ENCODE measurements at places on chromosomes 13 and 19.

DNA sequence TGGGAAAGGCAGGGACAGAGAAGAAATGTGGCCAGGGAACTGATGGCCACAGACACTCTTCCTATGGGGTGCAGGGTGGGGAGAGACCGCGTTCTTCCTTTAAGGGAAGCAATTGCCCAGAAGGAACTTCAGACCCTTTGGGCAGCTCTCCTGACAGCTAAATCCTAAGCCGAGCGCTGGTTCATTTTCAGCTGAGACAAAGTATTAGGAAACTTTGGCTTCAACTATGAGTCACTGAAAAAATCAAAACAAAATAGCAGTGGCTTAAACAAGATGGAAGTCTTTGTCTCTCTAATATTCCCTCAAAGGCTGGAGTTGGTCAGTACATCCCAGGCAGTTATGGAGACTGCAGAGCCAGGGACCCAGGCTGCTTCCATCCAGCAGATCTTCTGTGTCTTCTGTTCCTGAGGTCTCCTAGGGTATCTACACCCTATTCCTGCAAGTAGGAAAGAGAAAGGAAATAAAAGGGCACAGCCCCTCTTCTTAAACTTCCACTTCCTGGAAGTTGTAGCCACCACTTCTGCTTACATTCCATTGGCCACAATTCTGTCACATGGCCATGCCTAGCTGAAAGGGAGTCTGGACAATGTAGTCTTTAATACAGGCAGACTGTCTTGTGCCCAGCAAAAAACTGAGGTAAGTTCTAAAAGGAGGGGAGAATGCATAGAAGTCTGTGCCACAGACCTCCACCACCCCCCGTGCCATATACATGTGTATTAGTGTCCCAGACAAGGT is 163.5 kb downstream of the KATNAL1 start:
- DNase-seq, result no peak

DNA sequence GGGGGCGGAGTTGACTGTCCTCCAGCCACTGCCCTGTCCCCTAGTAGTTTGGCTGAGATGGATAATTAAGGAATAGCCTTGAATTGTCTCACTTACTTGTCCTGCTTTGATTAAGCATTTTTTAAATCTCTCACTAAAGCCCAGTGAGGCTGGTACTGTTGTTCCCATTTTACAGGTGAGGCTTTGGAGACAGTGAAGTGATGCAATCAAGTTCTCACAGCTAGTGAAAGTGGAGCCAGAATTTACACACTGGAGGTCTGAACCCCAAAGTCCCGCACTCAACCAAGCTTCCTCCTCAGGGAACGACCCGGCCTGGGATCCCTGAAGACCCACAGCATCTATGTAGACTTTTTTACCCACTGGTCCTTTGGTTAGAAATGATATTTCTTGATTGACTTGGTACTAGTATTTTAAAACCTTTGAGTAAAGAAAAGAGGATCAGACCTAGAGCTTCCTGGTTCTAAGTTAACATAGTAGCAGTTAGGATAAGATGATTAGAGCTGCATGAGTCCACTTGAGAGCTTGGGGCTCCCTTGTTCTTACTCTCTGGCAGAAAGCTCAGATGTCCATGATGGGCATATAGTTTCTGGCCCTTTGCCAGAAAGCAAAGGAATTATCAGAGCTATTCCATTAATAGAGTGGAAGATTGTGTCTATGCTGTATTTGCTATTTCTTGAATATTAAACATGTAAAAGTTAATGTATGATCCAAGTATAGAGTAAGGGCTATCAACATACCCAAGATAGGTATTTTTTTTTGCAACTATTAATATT is 154.3 kb downstream of the LMO7 start:
- no peak for DNase-seq

- no peak for DNase-seq
These were observed 38.1 kb upstream of the ZNF766 start for GRCh38 chr19:52231154-52231910.

DNA sequence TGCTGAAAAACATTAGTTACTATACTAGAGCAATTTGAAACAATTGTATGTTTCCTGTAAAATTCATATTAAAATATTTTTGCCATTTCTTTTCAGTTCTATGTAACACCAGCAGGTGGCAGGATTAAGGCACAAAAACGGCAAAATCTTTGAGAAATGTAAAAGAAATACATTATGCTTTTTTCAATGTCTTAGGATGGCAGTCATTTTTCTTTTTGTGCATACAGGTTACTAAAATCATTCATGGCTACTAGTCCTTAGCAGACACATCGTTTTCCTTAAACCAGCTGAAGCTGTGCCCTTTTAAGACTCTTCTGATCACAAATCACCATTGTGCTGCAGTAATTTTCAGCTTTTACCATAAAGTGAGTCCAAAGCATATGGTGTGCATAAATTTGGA is 800.7 kb upstream of the SLITRK5 start:
- DNase-seq, result no peak

- DNase-seq, result no peak
These were observed 16.0 kb downstream of the TMEM272 start for GRCh38 chr13:51828730-51829567.

- DNase-seq, result no peak
These were observed 37.0 kb upstream of the FLT1 start for GRCh38 chr13:28531845-28532387.

DNA sequence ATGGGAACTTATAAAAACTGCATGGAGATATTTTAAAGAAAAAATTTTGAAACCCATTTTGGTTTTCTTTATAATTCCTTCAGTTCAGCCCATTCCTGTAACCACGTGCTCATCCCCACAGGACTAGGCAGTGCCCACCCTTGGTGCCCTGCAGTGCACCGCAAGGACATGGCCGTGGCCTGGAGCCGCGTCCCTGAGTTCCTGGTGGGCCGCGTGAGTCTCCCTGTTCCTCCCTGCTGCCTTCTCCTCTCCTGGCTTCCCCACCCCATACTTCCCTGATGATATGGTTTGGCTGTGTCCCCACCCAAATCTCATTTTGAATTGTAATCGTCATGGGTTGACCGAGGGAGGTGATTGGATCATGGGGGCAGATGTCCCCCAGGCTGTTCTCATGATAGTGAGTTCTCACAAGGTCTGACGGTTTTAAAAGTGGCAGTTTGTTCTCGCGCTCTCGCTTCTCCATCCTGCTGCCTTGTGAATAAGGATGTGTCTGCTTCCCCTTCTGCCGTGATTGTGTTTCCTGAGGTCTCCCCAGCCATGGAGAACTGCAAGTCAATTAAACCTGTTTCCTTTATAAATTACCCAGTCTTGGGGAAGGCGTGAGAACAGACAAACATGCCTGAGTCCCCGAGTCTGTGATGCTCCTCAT is 31.6 kb upstream of the TFDP1 start:
- no peak for DNase-seq

DNA sequence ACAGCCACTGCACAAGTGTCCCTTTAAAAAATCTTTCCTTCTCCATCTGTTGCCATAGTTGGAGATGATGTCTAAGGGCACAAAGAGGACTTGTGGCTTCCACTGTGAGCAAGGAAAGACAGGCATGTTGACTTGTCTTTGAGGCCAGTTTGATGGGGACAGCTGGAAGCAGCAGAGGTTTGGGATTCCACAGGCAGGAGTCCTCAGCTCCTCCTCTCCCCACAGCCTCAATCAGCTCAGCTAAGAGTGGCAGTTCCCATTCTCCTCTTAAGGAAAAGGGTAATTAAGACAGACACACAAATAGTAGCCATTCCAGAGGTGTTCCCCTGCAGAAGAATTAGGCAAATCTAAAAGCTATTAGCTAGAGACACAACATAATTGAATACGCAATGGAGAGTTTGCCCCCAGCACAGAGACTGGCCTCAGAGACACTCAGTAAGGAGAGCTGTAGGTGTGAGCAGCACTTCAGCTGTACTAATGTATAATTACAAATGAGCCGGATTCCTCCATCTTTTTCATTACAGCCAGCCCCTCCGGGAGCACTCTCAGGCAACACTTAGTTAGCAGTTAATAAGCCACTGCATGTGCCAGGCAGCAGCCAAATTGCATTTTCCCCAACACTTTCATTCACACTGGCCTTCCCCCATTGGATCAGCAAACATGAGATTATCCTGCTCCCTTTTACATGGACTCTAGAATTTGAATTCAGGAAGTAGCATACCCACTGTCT is 434.0 kb downstream of the FOXO1 start:
- DNase-seq, result no peak

GRCh38 chr19:34370983-34371382 is 6.0 kb downstream of the GPI start:
- DNase-seq, result no peak

DNA sequence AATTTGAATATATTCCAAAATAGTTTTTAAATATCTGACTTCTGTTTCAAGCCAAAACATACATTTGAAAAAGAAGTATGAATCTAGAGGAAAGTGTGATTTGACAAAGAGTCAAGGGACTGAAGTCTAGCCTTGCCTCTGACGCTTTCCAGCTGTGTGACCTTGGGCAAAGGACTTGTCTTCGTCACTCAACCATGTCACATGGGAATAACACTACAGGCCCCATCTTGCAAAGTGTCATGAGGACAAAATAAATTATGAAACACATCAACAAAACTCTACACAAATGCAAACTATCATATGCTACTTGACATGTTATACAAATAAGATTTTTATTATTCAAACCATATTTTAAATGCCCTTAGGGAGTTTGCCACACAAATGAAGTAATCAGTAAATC is 73.0 kb downstream of the CYSLTR2 start:
- no peak for DNase-seq

DNA sequence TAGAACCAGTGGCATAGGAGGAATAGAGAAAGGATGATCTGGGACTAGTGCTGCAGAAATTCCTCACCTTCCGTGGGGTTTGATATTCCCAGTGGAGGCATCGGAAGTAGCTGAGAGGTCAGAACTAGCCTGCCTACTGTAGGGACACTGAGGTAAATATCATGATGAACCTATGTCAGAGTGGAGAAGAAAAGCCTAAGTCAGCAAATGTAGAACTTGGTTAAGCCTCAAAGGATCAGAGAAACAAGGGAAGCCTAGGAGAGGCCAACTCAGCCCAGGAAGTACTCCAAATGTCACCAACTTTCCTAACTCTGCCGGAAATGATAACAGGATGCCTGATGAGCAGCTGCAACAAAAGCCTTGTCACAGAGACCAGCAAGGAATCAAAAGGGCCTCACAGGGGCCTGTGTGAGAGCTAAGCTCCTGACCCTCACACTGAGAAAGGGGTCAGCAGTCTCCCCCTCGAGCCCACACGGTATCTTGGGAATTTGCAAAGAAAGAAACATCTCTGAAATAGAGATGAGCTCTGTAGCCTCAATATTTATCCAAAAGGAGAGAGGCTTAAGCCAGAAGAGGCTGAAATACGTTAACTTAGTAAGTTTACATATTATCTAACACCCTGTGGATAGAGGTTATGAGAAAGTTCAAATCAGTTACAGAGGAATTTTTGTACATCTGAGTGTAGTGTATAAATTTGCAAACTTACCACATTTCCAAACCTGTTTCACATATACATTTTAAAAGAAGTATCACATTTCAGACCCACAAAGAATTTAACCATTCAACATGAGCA is 1064.3 kb downstream of the DIAPH3 start:
- no peak for DNase-seq

DNA sequence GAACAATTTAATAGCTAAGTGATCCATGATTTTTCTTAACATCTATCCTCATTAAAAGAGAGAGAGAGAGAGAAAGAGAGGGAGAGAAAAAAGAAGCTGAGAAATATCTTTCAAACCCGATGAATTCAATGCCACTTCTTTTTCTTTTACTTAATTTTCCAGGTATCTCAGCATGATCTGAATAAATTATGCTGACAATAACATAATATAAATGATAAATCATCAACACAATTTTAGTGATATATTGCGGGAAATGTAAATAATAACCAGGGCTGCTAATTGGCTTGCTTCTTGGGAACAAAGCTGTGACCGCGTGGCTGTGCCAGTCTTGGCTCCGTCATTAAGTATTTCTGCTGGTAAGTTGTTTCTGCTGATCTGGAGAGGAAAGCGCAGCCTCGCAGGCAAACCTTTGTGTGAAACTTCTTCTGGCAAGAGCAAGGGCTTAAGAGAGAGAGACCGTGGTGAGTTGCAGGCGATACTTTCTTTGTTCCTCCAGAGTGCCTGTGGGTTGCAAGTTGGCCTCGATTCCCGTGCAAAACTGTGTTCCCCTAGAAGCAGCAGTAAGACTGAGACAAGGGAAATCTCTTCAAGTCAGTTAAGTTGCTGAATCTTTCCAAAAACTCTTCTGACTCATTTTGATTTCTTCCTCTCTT is 489.1 kb upstream of the TSHZ3 start:
- no peak for DNase-seq

DNA sequence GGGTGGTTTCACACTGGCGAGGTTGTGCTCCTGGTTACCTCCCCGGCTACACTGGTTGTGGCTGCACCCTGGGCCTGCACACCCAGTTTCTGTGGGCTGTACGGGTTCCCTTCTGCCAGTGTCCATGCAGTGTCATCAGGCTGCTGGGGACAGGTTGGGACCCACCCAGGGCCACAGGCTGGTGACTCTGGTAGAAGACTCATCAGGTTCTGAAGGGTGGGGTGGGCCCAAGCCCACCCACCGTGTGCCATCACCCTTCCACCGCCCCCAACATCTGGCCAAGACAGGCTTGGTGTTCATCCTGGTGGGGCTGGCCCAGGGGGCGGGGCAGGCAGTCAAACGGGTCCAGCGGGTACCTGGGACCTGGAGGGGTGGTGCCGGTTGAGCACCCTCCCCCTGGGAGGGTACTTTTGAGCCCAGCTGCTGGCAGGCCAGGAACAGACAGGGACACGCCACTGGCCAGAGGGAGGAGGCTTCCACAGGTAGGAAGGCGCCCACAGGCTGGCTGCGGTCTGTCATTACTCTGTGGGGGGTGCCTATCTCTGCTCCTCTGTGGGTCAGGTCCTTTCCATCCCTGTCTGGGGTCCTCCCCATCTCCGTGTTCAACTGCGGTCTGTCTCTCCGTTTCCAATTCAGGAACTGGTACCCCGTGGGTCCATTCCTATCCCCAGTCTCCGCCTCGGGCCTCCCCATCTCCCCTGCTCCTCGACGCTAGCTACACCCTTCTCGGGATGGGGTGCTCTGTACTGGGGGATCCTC is at the start of gene RNF225:
RNF225 (plus strand) TSS at position 437 of the 759 bp plus-strand sequence. CDS start 434 bp downstream, outside the sequence.
- no peak for DNase-seq

- DNase-seq, result no peak
These were observed 98.4 kb downstream of the STK24 start for GRCh38 chr13:98478189-98479129.

DNA sequence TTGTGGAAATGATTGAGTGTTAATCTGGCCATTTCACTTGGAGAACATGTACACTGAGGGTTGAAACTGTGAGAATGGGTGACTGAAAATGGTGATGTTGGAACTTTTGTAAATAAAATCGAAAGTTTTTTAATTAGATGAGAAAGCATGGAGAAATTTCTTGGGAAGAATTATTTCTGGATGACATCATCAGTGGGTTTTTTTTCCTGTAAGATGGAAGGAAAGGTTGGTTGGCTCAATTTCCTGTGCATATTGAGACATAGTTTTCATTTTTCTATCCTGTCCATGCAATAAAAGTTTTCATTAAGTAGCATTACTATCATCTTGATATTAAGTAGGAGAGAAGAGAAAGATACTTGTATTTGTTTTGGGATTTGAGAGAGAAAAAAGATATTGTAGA is 120.6 kb upstream of the HTR2A start:
- DNase-seq, result no peak
